ENCODE measurements at places on chromosomes 1 and 21.

DNA sequence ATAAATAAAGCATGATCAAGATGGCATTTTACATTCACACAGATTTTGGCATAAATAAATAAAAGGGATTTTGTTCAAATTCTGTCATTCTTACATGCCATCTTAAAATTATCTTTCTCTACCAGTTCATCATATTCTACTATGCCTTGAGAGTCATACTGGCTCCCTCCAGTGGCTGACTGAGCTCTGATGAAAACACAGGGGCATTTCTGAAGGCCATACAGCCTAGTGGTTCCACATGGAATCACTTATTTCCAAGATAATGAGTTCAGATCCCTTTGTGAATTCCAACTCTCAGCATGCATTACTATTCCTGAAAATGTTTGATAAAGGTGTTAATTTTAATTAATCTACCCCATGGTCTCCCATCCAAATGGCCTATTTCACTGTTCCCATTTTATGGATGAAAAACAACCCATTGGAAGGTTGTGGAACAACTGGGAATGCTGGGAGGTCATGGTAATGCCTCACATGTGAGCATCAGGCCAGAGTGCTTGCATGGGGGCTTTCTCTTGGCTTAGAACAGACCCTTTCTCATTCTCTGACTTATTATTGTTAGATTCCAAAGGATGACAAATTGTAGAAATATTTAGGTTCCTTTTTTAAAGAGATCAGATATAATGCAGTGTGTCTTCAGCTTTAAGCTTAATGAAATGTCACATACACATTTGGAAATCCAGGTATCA lies 622.4 kb upstream of the PKN2 start:
- DNase-seq, result peak; percentile 79

DNA sequence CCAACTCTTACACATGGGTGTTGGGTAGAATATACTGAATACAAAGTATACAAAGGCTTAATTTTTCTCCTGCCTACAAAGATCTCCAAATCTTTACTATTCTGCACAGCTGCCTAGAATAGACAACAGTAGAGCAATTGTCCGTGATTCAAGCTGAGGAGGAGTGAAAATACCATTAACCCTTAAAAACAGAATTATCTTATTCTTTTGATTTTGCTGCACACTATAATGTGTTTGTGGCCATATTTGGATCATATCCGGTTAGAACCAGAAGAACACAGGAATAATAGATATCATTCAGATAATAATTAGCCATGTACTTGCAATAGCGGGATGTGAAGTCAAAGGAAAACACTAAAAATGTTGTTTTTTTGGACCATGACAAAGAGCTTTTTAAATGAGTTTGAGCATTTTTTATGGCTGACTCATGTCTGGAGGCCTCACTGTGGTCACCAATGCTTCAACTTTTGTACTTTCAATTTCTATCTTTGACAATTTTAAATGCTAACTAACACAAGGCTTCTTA lies 197.6 kb upstream of the FOXD3 start:
- peak; percentile 86 for DNase-seq

GRCh38 chr1:12085643-12086260 lies 22.6 kb downstream of the TNFRSF8 start:
- DNase-seq, result no peak

GRCh38 chr1:156033011-156033410 lies 12.3 kb upstream of the SSR2 start:
- peak; percentile 24 for DNase-seq

DNA sequence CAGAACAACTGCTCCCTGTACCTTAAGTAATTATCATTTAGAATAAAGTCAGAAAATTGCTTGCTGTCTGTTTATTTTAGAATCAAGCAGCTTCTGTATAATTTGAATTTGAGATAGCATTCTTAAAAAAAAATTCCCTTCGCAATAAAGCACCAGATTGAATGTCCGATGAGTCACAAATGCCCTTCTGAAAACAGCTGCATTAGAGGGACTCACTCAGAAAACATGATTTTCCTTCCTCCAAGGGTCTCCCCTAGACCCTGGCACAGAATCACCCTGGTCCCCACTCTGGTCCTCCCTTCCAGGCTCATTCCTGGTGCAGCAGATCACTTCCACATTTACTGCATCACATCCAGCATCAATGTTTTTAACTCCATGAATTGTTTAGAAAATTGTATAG lies 471.1 kb upstream of the VAMP3 start:
- DNase-seq, result peak; percentile 87

- DNase-seq, result peak; percentile 10
These were observed 70.2 kb downstream of the DNM3 start for GRCh38 chr1:171911506-171911905.

- DNase-seq, result no peak
These were observed 527 bp downstream of the MACO1 start for GRCh38 chr1:25430967-25431881.

- no peak for DNase-seq
These were observed 74.1 kb downstream of the VPS26C start for GRCh38 chr21:37193006-37193405.

DNA sequence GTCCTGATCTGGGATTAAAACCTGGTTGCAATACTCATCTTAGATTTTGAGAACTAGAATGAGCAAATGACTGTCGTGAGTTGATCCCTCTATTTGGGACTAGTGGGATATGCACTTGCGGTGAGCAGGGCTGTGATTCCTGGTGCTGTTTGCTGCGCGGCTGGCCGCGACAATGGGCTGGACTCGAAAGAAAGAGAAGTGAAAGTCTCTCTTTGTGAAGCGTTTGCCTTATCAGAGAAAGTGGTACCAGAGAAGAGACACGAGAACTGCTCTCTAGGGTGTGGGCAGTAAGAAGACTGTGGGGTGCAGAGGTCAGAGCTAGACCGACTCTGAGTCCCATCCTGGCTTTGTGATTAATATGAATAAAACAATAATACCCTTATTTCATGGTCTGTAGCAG lies 8.6 kb downstream of the ST6GALNAC3 start:
- no peak for DNase-seq

DNA sequence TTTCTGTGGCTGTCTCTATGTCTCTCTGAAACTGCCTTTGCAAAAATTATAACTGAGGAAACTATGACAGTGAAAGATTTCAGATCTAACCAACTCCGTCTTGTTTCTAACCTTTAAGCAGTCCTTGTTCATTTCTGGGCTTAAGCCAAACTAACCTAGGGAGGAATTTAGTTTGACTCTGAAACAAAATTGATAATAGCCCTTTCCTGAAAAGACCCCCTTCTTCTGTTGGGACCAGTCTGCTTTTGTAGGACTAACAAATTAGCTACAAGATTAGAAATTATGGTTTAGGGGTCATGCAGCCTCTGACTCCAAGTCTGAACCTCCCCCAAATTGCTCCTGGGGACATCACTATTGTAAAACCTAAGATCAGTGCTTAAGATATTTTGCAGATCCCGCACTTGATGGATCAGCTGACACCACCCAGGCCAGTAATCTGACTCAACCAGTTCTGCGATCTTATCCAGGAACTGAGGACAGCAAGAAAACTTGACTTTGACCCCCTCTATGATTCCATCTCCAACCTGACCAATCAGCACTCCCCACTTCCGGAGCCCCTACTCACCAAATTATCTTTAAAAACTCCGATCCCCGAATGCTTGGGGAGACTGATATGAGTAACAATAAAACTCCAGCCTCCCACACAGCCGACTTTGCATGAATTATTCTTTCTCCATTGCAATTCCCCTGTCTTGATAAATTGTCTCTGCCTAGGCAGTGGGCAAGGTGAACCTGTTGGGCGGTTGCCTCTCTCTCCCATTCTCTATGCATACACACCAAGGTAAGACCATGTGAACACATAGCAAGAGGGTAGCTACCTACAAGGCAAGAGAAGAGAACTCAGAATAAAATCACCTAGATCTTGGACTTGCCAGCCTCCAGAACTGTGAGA lies 11.1 kb upstream of the TRIM63 start:
- DNase-seq, result no peak

DNA sequence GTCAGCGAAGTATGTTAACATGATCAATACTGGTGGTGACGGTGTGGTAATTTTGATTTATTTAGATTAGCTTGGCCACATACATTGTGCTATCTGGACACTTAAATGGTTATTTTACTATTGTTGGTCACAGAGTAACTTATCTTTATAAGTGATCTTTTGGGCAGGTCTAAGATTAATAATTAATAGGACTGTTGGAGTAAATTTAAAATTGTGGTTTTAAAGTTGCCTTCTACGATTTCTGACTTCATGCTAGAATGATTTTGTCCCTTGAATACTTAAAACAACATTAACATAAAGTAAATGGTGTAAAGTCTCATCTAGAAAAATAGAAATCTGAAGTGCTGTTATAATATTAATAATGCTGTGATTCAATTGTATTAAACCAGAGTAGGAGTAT lies 14.7 kb downstream of the SRRM1 start:
- DNase-seq, result no peak

DNA sequence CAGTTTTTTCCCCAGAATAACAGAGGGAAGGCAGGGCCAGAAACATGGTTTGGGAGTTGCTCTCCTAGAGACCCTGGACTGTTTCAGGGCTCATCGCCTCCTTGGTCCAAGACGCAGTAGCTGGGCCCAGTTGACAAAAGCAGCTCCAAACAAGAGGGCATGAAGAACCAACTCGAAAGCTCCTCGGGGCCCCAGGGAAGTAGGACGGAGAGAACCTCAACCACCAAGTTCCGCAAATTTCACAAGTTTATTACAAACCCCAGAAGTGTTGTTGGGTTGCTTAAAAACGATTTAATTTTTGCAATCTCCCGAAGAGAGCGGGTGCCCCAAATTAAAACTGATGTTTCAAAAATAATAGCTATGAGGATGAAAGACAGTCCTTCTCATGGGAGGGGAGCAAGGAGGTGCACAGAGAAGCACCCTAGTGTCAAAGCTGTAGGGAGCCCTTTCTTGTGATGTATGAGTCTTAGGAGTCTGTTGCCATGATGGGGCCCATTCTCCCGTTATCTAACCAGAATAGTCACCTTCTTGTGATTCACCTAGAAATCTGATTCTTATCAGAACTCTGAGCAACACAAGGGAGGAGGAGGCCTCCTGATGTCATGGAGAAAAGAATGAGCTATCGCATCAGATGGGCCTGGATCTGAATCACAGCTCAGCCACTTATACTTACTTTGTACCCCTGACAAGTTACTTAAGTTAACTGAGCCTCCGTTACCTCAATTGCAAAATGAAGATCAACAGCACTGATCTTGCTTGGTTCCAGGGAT lies 165.7 kb upstream of the IRF2BP2 start:
- DNase-seq, result no peak

GRCh38 chr1:236016782-236017400 lies 48.0 kb downstream of the NID1 start:
- DNase-seq, result peak; percentile 58

GRCh38 chr1:92872719-92873118 lies 40.9 kb downstream of the RPL5 start:
- DNase-seq, result no peak

DNA sequence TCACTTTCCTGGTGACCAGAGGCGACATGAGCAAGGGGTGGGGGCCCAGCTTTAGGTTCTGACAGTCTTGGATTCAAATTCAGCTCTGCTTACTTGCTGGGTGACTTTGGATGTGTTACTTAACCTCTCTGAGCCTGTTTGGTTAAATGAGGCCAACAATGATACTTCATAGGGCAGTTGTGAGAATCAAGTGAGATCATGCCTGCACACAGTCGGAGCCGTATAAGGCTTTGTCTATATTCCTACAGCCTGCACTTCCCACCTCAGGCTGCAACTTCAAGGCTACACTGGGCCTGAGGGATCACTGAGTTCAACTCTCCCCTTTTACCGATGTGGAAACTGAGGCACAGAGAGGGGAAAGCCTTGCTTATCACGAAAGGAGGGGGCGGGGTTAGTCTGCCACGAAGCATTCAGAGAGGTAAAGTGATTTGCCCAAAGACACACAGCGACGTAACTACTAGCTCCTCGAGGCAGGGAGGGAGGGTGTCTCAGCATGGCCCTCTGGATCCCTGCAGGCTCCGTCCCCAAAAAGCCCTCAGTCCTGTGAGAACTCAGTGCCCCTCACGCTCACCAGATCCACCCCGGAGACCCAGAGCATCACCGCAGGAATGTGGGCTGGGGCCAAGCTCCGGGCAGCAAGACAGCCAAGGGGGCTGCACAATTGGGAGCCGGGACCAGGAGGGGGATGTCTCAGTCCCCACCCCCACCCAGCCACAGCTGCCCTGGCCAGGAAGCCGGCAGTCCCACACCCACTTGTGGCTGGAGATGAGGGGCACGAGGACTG lies 25.0 kb downstream of the SDC3 start:
- DNase-seq, result peak; percentile 32

DNA sequence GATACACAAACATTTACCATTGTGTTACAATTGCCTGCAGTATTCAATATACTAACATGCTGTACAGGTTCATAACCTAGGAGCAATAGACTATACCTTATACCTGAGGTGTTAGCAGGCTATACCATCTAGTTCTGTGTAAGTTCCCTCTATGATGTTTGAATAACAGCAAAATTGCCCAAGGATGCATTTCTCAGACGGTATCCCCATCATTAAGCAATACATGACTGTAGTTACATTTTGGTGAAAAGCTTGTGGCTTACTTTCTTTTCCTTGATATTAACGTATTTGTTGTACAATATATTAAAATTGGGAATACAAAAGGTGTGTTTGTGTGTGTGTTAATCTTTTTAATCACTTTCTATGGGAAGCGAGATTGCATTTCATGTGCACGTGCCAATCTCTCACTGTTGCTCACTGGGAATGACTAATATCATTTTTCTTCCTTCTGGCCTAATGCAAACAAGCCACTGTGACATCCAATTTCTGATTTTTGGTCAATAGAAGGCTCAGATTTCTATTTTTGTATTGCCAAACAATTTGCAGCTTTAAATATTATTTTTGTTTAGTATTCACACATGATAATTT lies 36.7 kb upstream of the WLS start:
- DNase-seq, result no peak

GRCh38 chr21:31354604-31355443 lies 10.8 kb upstream of the TIAM1 start:
- DNase-seq, result peak; percentile 98

- no peak for DNase-seq
These were observed 39.1 kb upstream of the FHAD1 start for GRCh38 chr1:15207829-15208429.

GRCh38 chr1:23875382-23875781 lies 7.3 kb upstream of the FUCA1 start:
- no peak for DNase-seq

DNA sequence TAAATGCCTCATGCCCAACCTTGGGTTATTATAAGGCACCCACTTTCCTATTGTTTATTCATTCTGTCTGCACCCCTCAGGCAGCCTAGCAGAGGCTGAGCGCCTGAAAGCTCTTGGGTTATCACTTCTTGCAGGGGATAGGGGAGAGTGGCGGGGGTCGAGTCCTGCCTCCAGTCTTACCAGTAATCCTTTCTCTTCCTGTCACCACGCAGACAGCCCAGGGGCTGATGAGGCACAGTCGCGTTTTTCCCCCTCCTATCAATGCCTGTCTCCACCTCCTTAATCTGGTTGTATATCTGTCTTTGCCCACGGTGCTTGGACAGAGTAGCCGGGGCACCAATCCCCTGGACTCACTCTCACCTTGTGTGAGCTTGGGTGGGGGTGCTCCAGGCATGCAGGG lies 733.1 kb downstream of the MATN1 start:
- no peak for DNase-seq

DNA sequence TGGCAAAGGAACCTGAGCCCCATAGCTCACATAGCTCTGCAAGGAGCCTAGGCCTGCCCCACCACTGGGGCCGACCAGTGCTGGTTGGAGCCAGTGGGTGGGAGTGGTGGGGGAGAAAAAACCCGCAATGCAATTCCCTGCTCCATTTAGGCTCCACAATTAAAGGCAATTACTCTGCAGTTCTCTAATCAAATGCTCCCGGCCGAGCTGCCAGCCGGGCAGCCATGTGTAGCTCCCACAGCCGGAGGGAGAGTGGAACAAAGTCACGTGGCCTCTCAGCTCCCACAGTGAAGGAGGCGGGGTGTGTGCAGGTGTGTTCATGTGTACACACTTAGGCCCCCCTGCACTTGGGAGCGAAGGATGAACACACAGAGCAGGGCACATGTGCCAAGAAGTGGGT lies 81.6 kb downstream of the KIRREL1 start:
- DNase-seq, result no peak

All from fibroblast of lung (primary cell).